ENCODE measurements at places on chromosomes 3 and 15.

GRCh38 chr15:49962044-49962602, 156.9 kb downstream of the ATP8B4 start:
- no peak for DNase-seq

DNA sequence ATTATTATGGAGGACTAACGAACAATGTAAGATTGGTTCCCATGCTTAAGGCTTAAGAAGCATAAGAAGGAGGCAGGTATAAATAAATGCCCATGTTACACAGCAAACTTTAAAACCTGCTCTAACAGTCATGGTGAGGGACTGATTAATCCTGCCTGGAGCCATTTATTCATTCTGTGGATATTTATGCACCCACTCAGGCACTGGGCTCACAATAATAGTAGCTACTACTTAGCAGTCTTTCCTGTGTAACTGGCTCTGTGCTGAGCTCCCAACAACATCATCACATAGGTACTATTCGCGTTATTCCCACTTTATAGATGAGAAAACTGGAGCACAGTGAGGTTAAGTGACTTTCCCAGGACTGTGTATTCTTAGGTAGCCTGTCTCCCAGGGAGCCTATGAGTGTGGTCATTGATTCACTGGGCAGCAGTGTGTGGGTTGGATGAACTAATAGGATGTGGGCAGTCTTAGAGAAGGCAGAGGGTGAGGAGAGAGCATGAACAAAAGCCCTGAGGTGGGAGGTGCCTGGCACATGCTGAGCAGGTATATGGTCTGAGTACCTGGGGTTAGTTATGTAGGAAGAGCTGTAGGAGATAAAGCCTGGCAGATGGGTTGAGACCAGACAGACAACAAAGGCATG, 44.1 kb upstream of the UMPS start:
- peak; percentile 46 for DNase-seq

- DNase-seq, result no peak
Measured at GRCh38 chr3:58858126-58858525, 191.6 kb upstream of the FAM3D start.

GRCh38 chr3:99172736-99173657, 271.5 kb upstream of the DCBLD2 start:
- DNase-seq, result peak; percentile 34

DNA sequence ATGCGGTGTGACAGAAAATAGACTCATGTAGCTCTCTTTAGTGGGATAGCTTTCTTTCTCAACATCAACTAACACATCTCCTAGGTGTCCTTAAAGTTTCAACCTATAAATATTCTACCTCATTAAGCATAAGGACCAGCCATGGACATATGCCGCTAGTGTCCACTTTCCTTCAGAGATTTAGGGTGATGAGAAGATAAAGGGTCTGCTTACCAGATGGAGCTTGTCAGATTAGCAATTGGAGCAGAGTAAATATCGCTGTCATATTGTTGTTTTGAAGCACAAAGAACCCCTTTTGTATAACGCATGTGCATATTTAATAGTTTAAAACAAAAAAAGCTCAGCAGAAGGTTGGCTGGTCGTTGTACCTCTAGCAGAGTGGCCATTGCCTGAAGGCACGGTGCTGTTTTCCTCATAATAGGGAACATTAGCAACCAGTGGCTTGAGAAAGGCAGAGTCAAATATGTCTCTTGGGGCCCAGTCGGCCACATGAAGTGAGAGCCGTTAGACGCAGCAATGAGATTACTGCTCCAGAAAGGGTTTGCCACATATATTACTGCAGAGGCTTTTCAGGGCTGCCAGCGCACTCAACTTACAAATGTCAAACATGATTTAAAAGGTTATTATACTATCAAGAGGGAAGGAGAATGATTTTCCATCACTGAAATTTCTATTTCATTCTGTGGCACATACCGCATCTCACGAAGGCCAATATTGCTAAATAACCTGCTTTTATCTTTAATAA, 264.2 kb downstream of the ROBO2 start:
- DNase-seq, result no peak

DNA sequence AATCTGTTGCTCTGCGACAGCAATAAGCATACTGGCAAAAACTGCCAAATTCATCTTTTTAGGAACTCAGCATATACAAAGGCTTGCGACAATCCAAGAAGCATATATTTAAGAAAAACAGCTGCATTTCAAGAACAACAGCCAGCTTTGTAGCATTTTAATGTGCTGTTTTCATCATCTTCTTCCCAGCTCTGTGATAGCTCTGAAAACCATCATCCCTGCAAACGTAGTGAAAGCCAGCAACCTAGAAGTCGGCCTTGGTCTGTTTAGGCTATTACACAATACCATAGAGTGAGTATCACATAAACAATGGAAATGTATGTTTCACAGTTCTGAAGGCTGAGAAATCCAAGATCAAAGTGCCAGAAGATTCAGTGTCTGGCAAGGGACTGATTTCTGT, 187.5 kb downstream of the NAALADL2 start:
- DNase-seq, result no peak

DNA sequence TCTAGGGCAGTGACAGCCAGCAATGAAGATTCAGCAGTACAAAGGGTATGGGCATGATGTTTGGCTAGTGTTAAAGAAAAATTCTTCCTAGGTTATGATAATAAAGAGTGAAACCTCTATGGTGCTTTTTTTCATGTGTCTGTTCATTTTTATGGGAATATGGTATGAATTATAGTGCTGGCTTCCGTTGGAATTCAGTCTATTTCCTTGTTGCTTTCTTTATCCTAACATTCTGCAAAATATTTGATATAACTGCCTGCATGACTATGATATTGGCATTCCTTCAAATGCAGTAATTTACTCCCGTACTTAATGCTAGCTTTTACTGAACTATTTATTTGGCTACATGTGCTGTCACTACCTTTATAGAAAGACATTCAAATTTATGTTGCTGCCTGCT, 57.6 kb upstream of the ATP11B start:
- no peak for DNase-seq

DNA sequence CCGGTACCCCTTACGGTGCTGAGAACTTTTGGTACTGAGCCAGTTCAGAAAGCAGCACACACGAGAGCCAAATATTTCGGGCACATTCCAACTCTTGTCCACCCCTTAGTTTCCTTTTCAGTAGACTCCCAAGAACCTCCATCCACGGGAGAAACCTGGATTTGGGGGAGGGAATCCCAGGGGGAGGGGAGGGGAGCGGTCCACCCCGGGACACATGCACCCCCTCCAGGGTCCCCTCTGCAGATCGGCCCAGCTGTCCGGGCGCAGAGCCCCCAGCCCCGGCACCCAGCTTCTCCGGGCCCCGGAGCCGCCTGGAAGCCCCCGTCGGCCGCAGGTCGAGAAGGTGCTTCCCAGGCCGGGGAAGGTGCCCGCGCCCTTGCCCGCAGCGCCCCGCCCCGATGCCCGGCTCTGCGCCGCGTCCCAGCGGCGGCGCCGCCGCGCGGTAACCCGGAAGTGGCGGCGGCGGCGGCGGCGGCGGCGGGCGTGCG, 455 bp upstream of the ABHD17C start:
- peak; percentile 57 for DNase-seq

DNA sequence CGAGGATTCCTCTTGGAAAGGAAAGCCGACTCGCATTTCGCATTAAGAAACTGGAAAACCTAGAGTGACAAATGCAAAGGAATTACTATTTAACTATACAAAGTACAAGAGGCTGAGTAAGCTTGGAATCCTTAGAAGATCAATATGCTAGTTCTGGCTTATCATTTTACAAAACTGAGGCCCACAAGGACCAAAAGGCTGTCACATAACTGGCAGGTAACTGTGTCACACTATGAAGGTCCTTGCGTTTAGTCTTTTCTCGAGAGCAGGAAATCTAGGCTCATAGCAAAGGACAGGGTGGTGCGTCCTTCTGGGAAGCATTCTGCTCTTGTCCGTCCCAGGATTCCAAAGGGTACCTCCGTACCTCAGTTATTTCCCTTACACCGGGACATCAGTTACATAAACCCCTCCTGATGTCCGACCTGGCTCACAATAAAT, 629 bp downstream of the RPL24 start:
- DNase-seq, result no peak

DNA sequence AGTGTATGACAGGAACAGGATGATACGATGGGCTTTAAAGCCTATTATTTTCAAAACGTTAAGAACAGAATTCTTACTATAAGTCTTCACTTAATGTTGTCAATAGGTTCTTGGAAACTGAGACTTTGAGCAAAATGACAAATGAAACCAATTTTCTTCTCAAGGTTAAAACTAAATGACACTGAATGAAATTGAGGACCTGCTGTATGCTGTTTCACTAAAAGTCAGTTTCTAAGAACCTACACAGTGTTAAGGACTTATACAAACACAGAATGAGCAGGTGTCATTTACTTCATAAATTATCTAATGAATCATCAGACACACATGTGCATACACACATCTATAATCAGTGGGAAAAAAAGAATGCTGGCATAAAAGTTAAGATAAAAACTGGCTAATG, 106.9 kb downstream of the RFTN1 start:
- DNase-seq, result no peak

DNA sequence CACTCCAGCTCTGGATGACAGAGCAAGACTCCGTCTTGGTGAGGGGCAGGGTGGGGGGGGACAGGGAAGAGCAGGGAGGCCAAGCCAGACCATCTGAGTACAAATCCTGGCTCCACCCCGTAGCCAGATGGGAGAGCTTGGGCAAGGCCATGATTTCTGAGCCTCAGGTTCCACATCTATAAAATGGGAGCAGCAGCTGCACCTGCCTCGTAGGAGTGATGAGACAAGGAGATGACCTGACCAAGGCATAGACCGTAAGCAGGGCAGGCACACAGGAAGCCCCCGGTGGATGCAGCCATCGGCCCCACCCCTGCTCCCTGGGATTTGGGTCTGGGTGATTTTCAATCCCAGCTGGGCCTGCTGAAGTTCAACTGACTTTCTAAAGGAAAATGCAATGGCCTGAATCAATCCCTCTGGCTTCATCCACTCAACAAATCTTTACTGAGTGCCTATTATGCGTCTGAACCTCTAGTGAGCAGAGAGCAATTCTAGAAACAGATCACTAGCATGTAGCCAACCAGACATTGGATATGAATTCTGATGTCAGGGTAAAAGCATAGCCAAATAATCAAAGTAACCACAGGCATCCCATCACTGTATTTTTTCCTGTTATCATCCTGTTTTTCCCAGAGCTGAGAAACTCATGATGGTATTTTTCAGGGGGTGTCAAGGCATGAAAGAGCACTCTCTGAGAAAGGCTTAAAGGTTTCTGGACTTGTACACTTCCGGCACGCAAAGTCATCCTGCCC, 141.2 kb downstream of the NUP210 start:
- no peak for DNase-seq

DNA sequence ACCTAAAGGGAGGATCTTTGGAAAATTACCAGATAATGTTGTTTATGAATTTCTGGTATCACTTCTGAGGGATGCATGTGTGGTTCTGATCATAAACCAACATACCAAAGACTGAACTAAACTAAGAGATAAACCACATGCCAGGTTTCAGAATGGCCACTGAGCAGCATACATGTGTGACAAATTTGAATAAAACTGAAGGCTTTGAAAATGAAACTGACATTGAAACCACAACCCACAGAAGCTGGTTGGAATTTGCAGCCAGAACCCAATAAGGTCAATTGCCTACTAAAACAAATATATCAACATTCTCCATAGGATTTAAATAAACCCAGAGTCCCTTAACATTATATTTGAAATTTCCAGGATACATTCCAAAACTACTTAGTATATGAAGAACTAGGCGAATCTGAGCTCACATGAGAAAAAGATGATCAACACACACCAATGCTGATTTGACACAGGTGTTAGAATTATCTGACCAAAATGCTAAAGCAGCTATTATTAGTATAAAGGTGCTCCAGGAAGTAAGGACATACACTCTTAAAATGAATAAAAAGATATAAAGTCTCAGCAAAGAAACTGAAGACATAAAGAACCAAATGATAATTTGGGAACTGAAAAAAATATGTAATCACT, 125.0 kb downstream of the ZNF280D start:
- DNase-seq, result no peak

DNA sequence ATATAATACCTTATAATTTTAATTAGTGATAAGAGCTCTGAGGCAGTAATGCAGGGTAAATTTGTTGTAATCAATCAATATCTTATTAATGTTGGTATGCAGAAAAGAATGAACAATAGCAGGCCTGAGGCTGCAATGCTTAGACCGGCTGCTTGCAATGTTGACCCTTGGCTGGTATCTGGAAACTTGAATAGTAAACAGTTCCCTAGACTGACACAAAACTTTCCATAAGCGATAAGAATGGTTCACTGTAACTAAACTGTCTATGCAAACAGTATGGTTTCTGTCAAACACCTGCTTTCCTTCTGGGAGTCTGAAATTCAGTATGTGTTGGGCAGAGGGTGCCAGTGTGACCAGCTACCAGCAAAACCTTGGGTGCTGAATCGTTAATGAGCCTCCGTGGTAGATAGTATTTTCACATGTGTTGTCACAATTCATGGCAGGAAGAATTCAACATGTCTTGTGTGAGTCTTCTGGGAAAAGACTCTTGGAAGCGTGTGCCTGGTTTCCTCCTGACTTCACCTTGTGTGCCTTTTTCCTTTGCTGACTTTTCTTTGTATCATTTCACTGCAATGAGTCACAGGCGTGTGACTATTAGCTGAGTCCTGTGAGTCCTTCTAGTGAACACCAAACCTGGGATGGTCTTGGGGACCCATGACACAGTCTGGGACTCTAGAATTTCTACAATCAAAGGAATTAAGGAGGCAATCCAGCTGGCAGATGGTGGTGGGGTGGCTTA, 30.7 kb upstream of the CLRN1 start:
- DNase-seq, result no peak

- no peak for DNase-seq
Measured at GRCh38 chr15:67865766-67866165, 25.9 kb upstream of the RNU6-1 start.

DNA sequence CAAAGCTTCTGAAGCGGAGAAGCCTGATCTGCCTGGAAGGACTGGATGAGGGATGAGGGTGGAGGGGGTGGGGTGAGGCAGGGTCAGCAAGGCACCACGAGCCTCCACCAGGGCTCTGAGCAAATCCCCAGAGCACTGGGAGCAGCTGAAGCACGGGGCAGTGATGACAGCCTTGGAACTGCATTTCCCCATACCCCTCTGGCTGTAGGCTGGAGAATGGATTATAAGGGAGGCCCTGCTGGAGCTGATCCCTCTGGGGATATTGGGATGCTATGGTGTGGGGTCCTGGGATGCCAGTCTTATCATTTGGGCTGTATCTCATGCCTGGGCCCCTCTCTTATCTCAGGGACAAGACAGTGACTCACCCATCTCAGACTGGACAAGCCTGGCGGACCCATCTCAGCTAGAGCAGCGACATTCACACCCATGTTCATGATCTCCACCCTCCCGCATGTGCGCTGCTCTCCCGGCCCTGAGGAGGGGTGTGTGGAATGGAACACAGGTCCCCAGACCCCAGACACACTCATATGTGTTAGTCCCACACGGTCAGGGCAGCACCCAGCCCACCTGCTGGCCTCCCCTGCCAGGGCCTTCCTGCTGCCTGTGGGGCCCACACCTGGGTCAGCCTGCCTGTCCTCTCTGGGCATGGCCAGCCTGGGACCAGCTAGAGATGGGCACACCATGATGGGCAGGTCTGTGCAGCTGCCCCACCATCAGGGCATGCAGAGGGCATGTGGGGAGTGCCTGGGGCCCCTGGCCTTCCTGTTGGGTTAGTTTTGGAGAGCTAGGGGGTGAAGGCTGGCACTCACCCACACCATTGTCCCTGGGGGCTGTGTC, 97.1 kb downstream of the FBLN2 start:
- no peak for DNase-seq

Measured in RWPE1 (cell line).